Type B pancreatic cell (in vitro differentiated cells): ENCODE measurements at places on chromosomes 7 and 10.

DNA sequence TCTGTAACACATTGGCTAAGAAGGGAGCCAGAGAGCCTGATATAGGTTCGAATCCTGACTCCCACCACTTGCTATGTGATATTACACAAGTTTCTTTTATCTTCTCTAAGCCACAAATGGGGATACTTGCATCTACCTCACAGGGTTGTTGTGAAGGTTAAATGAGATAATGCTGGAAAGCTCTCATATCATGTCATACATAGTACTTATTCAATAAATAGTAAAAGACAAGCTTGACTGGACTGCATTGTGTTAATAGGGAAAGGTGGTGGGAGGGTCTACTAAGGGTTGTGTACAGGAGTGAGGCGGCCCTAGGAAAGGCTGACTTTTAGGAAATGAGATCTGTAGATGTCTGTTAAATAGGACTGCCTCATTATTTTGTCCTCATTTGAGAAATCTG is 35.8 kb upstream of the DNMBP start:
- no peak for DNase-seq

DNA sequence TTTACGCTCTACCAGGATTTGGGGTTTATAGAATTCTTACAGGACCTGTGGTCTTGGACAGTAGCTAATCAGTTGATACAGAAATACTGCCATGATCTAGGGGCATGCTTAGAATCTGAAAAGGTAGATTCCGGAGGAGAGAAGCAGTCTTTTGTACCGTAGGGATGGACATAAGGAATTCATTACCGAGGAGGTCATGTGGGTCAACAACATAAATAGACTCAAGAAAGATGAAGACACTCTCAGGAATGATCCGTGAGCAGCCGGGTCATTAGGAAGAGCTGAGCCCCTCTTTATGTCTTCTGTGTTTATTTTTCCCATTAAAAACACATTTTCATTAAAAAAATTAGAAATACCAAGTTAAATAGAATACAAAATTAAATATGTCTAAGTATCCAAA is 160.1 kb upstream of the TNS3 start:
- no peak for DNase-seq

DNA sequence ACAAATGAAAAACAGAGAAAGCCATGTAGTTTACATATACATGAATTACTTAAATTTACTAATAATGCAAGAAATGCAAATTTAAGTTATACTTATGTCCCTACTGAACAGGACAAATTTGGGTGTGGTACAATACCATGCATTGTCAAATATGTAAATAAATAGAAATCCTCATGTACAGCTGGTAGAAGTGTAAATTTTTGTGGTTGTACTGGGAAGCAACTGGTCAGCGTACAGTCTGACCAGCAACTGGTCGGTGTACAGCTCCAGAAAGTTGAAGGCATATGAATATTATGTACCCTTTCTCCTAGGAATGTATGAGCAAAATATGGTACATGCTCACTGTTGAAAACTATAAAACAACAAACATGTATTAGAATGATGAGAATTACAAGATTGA is 93.9 kb upstream of the TMEM106B start:
- DNase-seq = no peak

GRCh38 chr7:67625257-67625737 is 628.7 kb downstream of the TYW1 start:
- DNase-seq = peak; percentile 84

DNA sequence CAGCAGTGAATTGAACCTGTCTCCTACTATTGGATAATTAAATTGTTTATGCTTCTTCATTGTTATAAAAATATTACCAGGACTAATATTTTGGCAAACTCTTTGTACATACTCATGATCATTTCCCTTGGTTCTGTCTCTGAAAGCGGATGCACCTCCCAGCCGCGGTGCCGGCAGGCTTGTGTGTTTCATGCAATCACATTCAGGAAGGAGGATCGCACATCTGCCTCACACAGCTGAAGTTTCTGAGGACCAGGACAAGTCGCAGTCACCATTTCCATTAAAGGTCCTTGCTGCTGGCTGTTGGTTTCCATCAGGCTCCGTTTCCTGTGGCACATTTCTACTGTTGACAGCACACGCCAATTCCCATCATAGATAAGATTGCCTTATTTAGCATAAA is 117.8 kb upstream of the SHH start:
- DNase-seq = no peak

DNA sequence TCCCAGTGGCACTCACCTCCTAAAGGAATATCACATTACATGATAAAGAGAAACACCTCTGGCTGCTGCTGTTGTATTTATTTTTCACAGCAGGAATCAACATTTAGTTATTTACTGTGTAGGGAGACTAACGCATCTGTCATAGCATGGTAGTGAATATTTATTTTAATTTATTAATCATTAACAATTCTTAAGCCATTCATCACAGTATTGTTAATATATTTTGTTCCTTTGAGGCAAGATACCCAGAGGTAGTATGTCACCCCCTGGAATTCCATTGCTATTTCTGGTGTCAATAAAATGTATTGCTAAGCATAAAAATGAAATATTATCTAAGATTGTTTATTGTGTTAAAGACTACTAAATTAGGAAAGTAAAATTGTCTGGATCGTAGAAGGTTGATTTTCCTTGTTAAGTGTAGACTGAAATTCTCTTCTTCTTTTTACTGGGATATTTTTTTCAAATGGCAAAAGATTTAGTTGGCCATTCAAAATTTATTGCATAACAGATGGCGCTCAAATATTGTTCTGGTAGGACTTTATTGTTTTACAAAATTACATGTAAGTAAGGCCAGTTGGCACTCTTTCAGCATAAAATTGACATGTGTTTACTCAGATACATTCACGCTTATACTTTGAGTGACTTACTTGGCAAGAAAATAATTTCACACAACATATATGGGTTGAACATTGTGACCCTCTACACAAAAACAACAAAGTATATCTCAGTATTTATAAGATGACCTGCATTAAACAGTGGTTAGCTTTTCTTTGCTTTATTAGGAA is 1358.7 kb upstream of the SORCS1 start:
- no peak for DNase-seq

DNA sequence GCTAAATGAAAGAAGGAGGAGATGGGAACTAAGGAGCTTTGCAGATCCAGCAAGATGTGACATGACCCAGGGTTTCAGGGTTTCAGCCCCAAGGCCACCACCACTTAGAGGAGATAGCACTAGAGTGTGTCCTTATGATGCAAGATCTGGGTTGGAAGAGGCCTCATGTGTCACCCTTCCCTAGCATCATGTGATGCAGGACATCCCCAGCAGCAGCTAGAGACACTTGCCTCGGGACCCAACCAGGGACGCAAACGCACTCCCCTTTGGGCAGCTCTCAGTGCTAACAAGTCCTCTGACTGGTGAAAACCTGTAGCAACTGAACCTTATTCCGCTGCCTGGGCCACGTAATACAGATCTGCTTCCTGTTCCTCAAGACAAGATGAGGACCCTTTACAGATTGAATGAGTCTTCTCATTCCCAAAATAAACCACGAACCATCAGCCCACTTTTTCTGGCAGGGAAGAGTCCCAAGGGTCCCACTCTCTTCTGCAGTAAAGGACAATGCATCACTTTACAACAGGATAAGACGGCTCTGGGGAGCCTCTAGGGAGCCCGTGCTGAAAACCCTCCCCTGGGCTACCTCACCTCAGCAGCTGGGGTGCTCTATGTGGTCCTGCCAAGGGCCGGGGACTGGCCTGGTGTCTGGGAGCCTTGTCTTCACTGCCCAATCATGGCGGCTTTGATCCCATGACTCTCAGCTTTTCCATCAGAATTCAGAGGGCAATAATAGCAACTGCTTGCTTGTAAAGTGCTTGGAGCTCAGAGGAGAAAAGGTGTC is 44.8 kb upstream of the GDF10 start:
- no peak for DNase-seq

DNA sequence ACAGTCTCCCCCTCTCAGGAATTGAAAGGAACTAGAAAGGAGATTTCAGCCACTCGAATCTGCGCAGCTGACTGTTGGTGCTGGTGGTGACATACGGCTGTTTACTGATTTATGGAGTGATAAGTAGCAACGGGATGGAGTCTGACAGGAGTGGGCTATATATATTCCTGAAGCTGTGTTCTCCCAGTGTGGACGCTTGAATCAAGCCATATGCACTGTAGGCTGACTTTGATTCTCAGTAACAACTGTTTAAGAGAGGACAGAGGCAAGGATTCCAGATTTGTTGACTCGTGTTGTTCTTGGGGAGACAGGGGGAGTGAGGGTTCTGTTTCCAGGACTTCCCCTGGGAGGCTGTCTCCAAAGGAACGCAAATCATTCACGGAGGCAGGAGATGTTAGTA is 260.1 kb upstream of the AUTS2 start:
- no peak for DNase-seq

- DNase-seq = no peak
Observed at GRCh38 chr10:58885686-58886345, 290.6 kb upstream of the PHYHIPL start.

DNA sequence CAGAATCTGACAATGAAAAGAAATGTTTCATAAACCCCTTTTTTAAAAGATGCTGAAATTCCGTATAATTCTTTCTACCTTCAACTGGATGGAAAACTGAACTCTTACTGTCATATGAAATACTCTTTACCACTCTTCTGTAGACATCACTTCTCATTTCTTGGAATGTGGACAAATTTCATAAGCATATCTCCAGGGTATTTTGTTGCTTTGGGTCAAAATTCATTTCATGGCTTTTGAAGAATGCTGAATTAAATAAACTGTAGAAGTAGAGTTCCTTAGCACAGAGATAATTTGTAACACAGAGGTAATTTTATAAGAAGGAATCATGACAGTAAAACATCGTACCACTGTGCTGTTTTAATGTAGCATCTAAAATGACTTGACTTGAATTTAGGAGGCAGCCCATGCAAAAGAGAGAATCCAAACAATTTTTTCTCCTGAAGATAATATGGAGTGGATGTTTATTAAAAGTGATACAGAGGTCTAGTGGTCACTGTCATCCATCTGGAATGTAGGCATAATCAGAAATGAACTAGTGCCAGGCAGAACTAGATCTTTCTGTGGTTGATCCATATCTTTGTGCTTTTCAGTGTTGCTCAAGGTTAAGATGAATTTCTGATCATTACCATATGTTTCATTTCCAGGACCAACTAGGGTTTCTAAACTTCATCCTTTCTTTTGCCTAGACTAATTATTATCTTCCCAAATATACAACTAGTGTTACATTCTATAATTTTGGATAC is 492.0 kb downstream of the KIF20B start:
- DNase-seq = no peak

- peak; percentile 75 for DNase-seq
Observed at GRCh38 chr7:29989257-29989995, at the start of gene SCRN1. Gene SCRN1, minus strand, starts transcription at chr7:29989801. Its CDS starts 20,734 bp downstream, at chr7:29969067.

GRCh38 chr7:119483364-119483763 is 789.6 kb upstream of the KCND2 start:
- no peak for DNase-seq

DNA sequence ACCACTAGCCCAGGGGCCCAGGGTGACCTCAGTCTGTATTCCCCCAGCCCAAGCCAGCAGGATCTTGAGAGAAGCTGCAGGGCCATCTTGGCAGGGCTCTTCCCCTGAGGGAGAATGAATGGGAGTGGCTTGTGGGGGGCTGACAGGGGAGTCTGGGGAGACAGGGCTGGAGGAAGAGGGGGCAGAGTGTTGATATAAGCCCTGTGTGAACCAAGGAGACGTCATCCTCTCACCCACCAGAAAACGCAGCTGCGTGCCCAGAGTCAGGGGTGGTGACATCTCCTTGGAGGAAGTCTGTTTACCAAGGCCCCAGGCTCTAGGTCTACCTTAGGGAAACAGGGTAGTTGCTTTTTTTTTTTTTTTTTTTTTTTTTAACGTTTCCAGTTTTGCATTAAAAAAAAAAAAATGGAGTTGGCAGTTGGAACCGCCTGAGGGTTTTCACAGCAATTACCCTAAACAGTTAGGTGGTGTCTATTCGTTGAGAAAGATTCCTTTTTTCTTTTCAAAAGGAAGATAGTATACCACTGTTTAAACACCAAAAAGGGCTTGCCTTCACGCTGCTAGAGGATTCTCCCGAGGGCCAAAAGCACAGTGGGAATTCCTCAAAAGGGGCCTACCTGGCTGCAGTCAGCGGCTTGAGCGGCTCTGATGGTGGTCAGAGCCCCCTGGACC is 113.8 kb downstream of the PRPF18 start:
- no peak for DNase-seq

DNA sequence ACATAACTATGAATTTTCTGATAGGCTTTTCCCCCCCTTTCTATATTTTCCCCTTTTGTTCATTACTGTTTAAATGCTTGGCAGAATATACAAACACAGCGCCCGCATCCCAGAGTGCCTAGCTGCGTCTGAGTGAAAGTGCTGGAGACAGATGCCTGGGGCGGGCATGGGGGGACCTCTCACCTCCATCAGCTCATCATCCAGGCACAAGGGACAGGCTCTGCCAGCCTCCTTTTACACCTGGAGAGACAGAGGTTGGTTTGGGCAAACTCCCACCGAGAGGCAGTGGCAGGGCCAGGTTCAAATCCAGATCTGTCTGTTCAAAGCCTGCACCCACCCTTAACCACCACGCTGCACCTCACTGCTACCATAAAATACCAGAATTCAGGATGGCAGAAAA is 104.5 kb downstream of the FAM53B start:
- DNase-seq = no peak

GRCh38 chr10:5665373-5666007 is 905 bp downstream of the ASB13 start:
- DNase-seq = no peak

GRCh38 chr10:78623578-78624215 is 445.1 kb upstream of the ZMIZ1 start:
- no peak for DNase-seq

DNA sequence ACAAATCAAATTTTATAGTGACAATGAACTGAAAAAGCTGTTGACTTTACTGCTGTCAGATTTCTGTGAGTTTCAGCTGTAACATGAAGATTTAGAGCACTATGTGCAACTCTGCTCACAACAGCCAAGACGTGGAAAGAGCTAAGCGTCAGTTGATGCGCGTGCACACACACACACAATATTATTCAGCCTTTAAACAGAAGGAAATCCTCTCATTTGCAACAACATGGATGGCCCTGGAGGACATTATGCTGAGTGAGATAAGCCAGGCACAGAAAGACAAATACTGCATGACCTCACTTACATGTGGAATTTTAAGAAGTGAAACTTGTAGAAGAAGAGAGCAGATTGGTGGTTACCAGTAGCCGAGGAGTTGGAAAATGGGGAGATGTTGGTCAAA is 82.8 kb upstream of the FRMD4A start:
- DNase-seq = no peak

DNA sequence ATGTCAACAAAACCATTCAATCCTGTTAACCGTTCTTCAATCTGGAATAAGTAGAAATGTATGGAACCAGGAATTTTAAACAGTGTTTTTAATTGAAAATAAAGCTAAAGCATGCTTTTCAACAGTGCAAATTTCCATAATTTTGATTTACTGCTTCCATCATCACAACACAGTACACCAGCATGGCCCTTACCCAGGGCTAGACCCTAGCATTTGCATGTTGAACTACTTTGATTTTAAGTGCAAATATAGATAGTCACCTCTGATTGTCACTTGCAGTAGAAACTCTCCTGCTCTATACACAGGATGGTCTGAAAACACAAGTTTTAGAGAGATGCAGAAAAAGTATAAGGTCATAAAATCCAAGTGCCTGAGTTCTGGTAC is 12.1 kb downstream of the SKIDA1 start:
- DNase-seq = no peak

- DNase-seq = no peak
Observed at GRCh38 chr7:95106401-95106800, 199.0 kb downstream of the PPP1R9A start.

- no peak for DNase-seq
Observed at GRCh38 chr10:13485623-13486022, 43.2 kb downstream of the BEND7 start.
